Omental fat pad (tissue), 4 donors: ENCODE measurements at places on chromosomes 7 and 10.

- DNase-seq: no peak
These were observed 33.5 kb downstream of the TCF7L2 start for GRCh38 chr10:112983444-112984056.

DNA sequence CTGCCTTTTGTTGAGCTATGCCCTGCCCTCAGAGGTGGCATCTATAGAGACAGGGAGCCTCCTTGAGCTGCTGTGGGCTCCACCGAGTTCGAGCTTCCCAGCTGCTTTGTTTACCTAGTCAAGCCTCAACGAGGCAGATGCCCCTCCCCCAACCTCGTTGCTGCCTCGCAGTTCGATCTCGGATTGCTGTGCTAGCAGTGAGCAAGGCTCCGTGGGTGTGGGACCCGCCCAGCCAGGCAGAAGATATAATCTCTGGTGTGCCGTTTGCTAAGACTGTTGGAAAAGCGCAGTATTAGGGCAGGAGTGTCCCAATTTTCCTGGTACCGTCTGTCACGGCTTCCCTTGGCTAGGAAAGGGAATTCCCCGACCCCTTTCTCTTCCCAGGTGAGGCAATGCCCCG, 88.4 kb upstream of the CDK6 start:
- DNase-seq: no peak

DNA sequence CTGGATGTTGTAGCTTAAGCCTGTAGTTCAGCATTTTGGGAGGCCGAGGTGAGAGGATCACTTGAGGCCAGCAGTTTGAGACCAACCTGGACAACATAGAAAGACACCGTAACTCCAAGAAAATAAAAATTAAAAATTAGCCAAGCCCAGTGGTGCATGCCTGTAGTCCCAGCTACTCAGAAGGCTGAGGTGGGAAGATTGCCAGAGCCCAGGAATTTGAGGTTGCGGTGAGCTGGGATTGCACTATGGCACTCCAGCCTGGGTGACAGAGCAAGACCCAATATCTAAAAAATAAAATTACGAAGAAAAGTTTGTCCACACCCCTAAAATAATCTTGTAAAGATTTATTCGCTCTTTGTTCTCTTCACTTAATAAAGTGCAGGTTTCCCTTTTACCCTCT, 951.0 kb downstream of the TYW1 start:
- DNase-seq: no peak

DNA sequence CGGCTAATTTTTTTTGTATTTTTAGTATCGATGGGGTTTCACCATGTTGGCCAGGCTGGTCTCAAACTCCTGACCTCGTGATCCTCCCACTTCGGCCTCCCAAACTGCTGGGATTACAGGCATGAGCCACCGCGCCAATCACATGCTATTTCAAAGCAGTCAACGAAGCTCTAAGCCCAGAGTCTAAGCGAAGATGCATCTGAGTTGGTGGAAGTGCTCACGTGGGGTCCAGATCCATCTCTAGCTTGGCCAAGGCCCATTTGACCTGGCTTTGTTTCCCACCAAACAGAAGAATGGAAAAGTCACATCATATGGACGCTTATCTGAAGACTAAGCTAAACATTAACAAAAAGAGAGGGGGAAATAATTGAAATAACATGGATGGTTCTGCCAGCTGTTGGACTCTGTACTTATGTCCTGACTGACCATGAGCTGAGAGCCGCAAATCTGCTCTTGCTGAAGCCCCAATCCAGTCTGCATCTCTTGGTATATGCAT, 3.8 kb upstream of the GTF2I start:
- DNase-seq: no peak

- DNase-seq: no peak
These were observed 14.8 kb upstream of the CD36 start for GRCh38 chr7:80623503-80624252.
